ENCODE measurements at places on chromosomes 12 and 14.
A peak's percentile ranks its signal among the peaks of the same experiment; 100 is the strongest.

DNA sequence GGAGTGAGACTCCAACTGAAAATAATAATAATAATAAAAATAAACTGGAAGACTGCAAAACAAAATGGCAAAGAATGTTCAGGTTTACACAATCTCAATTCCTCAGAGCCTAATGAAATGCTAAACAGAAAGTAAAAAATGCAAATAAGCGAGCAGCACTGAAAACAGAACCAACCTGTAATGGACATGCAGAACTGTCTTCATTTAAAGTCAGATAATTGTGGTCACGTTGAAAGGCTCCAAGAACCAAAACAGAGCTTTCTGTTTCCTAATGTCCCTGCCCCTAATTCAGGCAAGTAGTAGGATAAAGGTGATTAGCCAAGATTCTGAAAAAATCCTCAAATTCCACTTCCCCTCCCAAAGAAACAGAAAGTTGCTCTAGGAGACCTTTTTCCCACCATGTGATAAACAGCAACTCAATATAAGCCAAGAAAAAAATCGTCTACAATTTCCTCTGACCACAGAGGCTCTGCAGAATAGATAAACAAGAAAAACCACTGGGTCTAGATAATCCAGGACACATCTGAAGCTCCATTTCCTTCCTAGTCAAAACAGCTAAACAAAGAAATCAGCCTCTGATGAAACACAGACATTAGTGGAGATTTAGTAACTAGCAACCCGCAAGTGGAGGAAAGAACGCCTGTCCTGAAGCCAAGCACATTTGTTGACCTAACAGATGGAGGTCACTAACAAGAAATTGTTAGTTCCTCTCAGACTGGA is 3.0 kb downstream of the MIS18BP1 start:
- peak; percentile 94 for DNase-seq

- no peak for DNase-seq
Measured at GRCh38 chr14:89012282-89013097, 188.0 kb downstream of the TTC8 start.

DNA sequence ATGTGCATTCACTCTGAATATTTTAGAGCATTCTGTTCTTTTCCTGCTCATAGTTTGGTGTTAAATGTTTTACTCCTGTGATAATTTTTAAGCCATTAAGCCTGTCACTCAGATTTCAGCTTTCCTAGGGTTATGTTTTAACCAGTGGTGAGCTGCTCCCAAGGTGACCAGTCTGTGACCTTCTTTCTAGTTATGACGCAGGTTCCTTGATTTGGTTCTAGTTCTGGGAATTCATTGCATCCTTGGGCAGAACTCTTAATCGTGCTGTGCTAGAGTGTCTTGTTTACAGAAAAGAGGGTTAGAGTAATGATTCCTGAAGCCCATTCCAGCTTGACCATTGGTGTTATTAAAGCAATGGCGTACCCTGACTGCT is 2.2 kb downstream of the GABARAPL1 start:
- DNase-seq, result no peak

- DNase-seq, result peak; percentile 49
Measured at GRCh38 chr14:103561381-103562178, 877 bp downstream of the BAG5 start.

- DNase-seq, result no peak
Measured at GRCh38 chr12:105296116-105297089, 34.1 kb upstream of the C12orf75 start.

GRCh38 chr14:63418020-63418419 is 99.3 kb upstream of the GPHB5 start:
- DNase-seq, result no peak

- no peak for DNase-seq
Measured at GRCh38 chr14:23177181-23177580, 6.3 kb downstream of the SLC7A8 start.

DNA sequence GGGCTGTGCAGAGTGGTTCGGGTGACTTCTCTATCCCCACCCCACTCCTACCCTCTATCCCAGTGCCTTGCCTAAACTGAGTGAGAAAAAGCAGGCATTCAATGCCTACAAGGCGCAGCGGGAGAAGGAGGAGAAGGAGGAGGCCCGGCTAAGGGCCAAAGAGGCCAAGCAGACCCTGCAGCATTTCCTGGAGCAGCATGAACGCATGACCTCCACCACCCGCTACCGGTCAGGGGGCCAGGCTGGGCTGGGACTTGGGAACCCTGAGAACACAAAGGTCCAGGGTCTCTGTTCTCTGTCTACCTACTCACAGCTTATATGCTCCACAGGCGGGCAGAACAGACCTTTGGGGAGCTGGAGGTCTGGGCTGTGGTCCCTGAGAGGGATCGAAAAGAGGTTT is 11.7 kb downstream of the PRPF40B start:
- no peak for DNase-seq

DNA sequence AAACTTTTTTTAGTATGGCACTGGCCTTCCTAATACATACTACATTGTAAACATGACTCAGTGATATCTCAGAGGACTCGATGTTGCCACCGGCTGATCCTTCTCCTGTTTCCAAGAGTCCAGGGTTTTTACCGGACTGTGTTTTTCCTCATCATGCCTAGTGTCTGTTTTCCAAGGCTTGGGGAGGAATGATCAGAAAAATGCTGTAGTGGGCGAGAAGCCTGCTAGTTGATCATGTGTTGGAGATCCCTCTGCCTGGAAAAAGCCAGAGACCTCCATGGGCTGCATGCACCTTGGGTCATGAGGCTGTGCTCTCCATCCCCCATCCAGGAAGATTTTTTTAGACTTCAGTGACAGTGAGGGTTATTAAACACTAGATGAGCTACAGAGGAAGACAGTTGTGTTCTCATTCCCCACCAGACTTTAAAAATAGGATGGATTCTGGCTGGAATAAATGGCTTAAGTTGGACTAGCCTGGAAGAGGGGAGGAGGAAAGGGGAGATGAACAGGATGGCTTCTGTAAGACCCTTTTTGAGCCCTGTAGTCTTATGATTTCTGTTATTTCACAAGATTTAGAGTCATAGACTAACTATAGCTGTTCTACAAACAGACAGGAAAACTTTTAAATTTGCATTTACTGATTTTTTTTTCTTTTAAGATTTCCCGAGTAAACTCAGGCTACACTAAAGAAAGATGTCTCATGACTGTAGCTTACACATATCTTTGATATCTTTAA is 145.7 kb downstream of the SAMD4A start:
- peak; percentile 59 for DNase-seq

DNA sequence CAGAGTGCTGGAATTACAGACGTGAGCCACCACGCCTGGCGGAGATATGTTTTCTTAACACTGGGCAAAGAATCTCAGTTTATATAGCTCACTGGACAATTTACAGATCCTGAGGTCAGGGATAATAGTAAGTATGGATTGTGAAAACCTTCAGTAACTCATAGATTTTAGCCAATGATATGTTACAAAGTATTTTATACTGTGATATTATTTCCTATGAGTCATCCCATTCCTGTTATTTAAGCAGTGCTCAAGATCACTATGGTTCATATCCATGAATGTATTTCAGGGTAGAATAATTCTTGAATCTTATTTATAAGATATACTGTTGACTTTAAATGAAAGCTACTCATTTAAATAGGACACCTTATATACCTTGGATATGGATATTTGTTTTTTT is 107.2 kb downstream of the RAD51B start:
- no peak for DNase-seq

DNA sequence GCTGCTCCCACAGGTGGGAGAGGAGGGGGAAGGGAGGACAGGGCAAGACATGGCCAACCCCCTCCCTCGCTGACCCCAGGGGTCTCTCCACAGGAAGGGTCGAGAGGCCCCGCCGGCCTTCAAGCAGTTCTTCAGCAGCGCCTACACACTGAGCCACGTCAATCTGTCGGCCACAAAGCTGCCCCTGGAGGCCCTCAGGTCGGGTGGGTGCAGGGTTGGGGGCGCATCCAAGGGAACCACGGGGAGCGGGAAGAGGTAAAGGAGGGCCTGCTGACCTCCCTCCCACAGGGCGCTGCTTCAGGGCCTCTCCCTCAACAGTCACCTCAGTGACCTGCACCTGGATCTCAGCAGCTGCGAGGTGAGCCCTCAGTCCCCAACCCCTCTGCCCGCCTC is 6.1 kb downstream of the CARMIL3 start:
- DNase-seq, result no peak

- DNase-seq, result no peak
Measured at GRCh38 chr14:58954052-58954451, 234.4 kb upstream of the DAAM1 start.

- no peak for DNase-seq
Measured at GRCh38 chr14:72262771-72263170, 330.5 kb downstream of the RGS6 start.

DNA sequence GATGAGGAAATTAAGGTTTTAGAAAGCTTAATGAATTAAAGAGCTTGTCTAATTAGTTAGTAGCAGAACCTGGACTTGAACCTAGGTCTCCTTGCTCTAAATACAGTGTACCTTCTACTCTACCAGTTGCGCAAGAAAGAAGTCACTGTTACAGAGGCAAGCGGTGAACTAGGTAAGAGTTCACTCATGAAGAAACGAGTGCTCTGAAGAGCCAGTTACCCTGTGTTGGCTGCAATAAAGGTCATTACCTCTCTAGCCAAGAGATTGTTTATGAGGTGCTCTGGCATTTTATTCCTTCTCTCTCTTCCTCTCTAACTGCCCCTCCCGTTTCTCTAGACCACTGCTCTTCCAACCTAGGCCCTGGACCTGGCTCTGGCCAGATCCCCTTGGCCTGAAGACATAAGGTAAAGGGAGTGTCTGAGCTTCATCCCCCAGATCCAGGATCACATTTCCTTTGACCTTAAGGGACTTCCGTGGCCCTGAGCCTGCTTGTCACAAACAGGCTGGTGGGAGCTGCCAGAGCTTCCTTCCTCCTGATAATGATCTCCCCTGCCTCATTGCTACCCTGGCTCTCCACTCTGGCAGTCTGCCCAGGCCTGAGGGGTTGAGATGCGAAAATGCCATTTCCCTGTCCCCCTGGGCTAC is 1.9 kb downstream of the RNASE7 start:
- DNase-seq, result no peak

- no peak for DNase-seq
Measured at GRCh38 chr14:61621444-61621843, 73.9 kb upstream of the HIF1A start.

DNA sequence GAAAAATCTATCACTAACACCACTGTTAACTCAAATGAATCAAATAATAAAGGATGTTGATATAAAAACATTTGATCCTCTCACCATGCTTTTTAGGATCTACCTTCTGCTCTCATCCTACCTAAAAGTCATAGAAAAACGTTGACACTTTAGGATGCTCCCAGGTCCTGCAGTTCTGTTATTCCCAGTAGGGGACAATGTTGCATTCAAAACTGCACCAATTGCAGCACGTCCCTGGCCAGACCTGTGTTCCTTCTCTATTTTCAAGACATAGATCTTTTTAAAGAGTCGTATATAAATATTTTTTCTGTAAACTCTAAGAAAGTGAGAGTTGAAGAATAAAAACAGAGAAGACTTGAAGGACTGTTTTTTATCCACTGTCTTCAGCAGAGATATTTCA is 8.8 kb downstream of the AICDA start:
- no peak for DNase-seq

DNA sequence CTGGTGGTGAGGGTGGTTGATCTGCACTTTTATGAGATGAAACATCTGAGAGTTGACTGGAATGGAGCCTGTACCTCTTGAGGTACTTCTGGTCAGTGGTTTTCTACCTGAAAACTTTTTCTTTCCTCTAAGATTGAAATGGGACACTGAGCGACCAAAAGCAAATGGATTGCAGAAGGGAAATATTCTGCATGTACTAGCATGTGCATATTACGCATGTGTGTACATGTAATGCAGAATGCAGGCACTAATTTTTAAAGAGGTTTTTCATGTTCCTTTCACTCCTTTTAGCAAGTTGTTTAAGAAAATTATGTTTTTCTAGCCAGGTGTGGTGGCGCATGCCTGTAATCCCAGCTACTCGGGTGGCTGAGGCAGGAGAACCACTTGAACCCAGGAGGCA is 28.7 kb upstream of the EID3 start:
- no peak for DNase-seq

DNA sequence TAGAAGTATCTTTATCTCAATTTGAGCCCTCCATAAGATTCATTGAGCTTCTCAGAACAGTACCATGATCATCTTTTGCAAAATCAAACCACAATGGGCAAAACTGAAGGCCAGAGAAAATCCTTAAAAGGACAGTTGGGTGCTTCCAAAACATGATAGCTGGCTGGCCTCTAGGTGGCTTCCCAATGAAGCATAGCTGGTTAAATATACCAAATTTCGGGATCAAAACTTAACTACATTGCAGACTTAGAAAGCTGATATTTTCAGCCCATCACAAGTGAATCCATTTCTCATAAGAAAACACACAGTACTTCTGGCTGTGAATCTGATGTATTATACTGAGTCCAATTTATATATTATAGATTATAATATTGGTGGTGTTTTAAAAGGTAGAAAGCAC is 15.3 kb upstream of the PIK3C2G start:
- no peak for DNase-seq

DNA sequence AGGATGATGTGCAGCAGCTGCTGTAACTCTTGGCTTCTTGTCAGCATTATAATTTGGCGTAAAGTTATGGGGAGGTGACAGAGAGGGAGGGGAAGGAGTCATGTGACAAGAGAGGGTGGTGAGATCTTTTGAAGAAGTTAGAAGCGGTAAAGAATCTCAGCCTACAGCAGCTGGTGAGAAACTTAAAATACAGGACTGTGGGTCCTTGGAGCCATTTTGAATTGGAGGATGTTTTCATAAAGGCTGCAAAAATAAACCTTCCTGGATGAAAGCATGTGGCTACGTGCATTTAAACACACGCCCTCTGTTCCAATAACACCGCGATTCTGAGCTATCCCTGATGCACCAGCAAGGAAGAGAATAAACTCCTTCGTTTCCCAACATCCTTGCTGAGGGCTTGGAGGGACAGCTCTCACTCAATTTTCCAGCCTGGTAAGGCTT is 133.7 kb downstream of the TMEM30B start:
- DNase-seq, result peak; percentile 84

- DNase-seq, result no peak
Measured at GRCh38 chr14:101719708-101720107, 41.8 kb upstream of the PPP2R5C start.

GRCh38 chr12:12072064-12072760 is 1.5 kb downstream of the BCL2L14 start:
- no peak for DNase-seq

DNA sequence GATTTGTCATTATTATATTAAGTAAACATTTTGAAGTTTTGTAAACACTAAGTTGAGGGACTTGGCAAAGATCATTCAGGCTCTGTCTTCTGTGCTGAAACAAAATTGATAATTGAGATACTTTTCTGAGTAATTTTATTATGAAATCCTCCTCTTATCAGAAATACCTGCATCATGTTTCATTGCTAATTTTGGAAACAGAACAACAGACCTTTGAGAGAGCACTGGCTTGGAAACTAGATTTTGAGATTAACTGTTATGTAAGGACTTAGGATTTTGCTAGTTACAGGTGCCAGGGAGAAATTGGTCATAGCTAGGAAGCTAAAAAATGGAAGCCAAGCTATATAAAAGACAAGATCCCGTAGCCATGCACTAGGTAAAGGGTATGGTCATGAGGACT is 201.7 kb upstream of the DCN start:
- DNase-seq, result no peak

GRCh38 chr12:59431266-59431665 is 164.6 kb upstream of the SLC16A7 start:
- peak; percentile 2 for DNase-seq
